ENCODE measurements at places on chromosomes 7 and 10.

- DNase-seq: no peak
Observed at GRCh38 chr7:114522081-114522480, 107.5 kb downstream of the FOXP2 start.

GRCh38 chr7:153383781-153384180 lies 624.2 kb downstream of the ACTR3B start:
- no peak for DNase-seq

- DNase-seq: no peak
Observed at GRCh38 chr10:11713186-11713743, 28.9 kb upstream of the ECHDC3 start.

GRCh38 chr7:29480934-29481651 lies 82.5 kb upstream of the PRR15 start:
- DNase-seq: no peak

- no peak for DNase-seq
Observed at GRCh38 chr7:99029466-99030435, 114.2 kb downstream of the SMURF1 start.

GRCh38 chr10:84176351-84176750 lies 2.8 kb downstream of the GPR15LG start:
- no peak for DNase-seq

DNA sequence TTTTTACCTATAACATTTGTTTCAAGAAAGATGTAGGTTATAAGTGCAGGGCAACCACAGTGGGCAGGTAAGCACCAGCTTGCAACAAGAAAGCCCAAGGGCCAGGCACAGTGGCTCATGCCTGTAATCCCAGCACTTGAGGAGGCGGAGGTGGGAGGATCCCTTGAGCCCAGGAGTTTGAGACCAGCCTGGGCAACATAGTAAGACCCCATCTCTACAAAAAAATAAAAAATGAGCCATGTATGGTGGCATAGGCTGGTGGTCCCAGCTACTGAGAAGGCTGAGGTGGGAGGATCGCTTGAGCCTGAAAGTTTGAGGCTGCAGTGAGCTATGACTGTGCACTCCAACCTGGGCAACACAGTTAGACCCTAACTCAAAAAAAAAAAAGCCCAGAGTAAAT lies 12.8 kb downstream of the BCL7B start:
- DNase-seq: no peak

- no peak for DNase-seq
Observed at GRCh38 chr7:107701191-107701590, 40.6 kb downstream of the SLC26A4 start.

DNA sequence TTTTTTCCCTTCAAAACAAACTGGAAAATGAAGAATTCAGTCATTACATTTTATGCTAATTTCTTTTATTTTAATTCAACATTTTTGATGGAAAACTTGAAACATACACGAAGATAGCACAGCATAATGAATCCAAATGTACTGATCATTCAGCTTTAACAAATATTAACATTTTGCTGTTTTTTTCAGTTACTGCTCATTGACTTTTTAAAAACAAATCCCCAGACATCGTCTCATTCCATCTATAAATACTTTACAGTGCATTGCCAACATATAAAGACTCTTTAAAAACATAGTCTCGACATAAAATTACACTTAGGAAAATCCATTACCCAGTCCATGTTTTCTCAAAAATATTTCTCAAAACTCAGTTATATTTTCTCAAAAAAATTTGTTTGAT lies 452.3 kb downstream of the GALNT17 start:
- DNase-seq: no peak

GRCh38 chr10:11143242-11143641 lies 125.6 kb downstream of the CELF2 start:
- no peak for DNase-seq

DNA sequence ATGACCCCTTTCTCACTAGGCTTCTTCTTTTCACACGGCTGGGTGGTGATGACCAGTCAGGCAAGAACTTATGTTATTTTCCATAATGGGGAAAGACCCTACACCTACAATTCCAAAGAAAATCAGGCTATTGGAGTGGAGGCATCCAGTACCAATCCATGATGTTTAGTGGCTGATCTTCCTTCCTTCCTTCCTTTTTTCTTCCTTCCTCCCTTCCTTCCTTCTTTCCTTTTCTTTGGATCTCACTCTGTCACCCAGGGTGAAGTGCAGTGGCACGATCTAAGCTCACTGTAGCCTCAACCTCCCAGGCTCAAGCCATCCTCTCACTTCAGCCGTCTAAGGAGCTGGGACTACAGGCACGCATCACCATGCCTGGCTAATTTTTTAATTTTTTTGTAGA lies 2.5 kb downstream of the RGS10 start:
- no peak for DNase-seq
